Naive thymus-derived CD8-positive, alpha-beta T cell (primary cell): ENCODE measurements at places on chromosomes 3 and 15. TPM values are rescaled to one million over a fixed set of nuclear protein-coding genes. Genes with fewer than 3 reads are reported as not detected.
A peak's percentile ranks its signal among the peaks of the same experiment; 100 is the strongest.

ADAMTS9 gene
- not detected for polyA plus RNA-seq

DNA sequence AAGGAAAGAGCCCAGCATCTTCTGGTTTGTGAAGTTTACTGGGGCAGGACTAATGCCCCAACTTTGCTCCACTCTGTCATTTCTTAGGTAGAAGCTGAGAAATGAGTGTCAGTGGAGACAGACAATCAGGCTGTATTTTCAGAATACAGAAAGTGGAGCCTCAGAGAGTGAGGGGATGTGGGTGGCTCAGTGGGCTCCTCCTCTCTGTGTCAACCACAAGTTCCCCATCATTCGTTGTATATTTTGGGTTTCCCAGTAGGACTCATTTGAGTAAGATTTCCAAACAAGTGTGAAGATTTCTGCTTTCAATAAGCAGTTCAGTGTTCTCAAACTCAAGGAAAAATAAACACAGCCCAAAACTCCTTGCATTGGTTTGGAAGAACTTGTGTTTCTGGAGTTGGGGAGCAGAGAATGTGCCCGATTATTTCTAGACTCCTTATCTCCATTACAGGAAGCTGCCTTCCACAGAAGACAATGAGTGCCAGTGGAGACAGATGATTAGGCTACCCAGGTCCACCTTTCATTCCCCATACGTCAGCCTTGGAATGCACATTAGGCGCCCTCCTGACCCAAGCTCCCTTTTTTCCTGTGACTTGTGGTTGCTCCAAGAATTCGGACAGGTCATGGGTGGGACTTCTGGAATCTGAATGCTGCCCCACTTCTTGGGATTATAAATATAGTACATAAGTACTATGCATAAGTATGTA, 792.1 kb upstream of the LMCD1 start:
- H3K27ac ChIP-seq, result no peak overlapping the region
- no peaks in the 10 kb centered on the region for H3K36me3 ChIP-seq
- DNase-seq, result no peak
- H3K4me3 ChIP-seq, result no peak overlapping the region

PCSK6 gene
- polyA plus RNA-seq, result 1.3 TPM

GRCh38 chr15:94322141-94322540, 90.8 kb downstream of the MCTP2 start:
- no peak overlapping the region for H3K27ac ChIP-seq
- no peak for DNase-seq
- peaks cover 10% of the 10 kb centered on the region for H3K36me3 ChIP-seq
- H3K4me1 ChIP-seq, result peaks cover 3% of the 10 kb centered on the region
- H3K4me3 ChIP-seq, result no peak overlapping the region

DNA sequence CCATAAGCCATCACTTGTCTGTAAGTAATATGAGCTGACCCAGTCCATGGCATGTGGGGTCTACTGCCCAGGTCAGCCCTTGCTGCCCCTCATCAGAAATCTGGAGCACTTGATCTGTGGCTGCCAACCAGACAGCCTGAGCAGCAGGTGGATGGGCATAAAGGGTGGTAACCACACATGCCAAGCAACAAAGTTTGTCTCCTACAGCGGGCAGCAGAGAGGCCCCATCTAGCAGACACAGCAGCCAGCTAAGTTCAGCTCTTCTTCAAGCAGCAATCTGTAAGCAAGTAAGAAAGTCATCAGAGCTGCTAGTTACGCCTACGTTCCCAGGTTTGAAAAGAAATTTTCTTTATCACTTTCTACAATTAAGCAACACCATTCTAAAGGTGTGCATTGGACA, 27.9 kb downstream of the CHCHD4 start:
- H3K27me3 ChIP-seq, result peaks cover 18% of the 10 kb centered on the region
- H3K27ac ChIP-seq, result no peak overlapping the region
- no peaks in the 10 kb centered on the region for H3K4me1 ChIP-seq
- peaks cover 12% of the 10 kb centered on the region for H3K36me3 ChIP-seq
- H3K4me3 ChIP-seq, result no peak overlapping the region

RNF111 gene
- polyA plus RNA-seq, result 14.0 TPM

- H3K36me3 ChIP-seq, result peaks cover 5% of the 10 kb centered on the region
- H3K4me3 ChIP-seq, result no peak overlapping the region
- no peaks in the 10 kb centered on the region for H3K4me1 ChIP-seq
- no peak overlapping the region for H3K27ac ChIP-seq
- peaks cover 15% of the 10 kb centered on the region for H3K27me3 ChIP-seq
These were observed 119.3 kb upstream of the SLC7A14 start for GRCh38 chr3:170705131-170705530.

DNA sequence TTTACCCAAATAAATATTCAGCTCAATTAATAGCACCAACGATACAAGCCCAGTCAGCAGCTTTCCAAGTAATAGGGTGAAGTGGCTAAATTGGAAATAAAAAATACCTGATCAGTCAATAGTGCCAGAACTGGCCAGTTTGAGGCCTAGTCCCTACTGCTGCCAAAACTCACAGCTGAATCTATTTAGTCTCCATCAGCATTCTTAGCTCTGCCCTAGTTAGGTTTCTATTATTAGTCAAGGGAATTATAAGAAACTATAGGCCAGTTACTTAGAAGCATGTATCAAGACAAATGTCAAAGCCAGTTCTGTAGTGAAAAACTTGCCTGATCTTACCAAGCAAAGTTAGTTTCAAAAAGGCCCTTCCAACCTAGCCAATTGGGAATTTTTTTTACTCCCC, 146.2 kb upstream of the ZBTB20 start:
- H3K36me3 ChIP-seq, result peaks cover 7% of the 10 kb centered on the region
- H3K27me3 ChIP-seq, result no peaks in the 10 kb centered on the region
- no peak for DNase-seq
- no peak overlapping the region for H3K27ac ChIP-seq

TMC3 gene
- not detected for polyA plus RNA-seq

DNA sequence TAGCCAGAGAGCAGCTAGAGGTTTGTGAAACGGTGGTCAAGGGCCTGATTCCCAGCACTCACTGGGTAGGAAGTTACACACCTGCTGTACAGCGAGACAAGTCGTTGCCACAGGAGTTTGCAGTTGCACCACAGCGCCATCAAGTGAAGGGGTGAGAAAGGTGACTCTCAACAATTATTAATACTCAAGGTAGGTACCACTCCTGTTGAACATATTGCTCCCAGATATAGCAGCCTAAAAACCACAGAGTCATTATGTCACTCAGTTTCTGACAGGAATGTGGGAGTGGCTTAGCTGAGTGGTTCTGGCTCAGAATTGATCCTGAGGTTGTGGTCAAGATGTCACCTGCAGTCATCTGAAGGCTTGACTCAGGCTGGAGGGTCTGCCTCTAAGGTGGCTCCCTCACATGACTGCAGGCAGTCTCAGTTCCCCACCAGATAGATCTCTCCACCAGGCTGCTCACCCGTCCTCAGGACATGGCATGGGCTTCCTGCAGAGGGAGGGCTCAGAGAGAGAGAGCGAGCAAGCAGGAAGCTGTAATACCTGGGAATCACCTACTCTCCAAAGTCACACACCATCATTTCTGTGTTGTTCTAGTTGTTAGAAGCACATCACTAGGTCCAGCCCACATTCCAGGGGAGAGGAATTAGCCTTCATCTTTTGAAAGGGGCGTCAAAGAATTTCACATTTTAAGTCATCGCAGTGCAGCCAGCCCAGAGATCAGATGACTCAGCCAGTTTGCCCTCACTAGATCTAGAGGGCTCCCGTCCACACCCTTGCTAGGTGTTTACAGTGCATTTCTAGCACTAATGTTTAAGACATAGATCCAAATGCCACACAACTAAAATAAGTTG, 17.0 kb upstream of the ANO10 start:
- no peak overlapping the region for H3K4me3 ChIP-seq
- no peaks in the 10 kb centered on the region for H3K36me3 ChIP-seq
- no peaks in the 10 kb centered on the region for H3K4me1 ChIP-seq

- DNase-seq, result no peak
- H3K27me3 ChIP-seq, result no peaks in the 10 kb centered on the region
- no peak overlapping the region for H3K27ac ChIP-seq
- H3K36me3 ChIP-seq, result peaks cover 6% of the 10 kb centered on the region
- peaks cover 14% of the 10 kb centered on the region for H3K4me1 ChIP-seq
- H3K4me3 ChIP-seq, result no peak overlapping the region
These were observed 137.7 kb downstream of the FNDC3B start for GRCh38 chr3:172177046-172177445.

GABRG3 gene
- polyA plus RNA-seq, result not detected

- peaks cover 13% of the 10 kb centered on the region for H3K4me1 ChIP-seq
- peak overlapping the region; percentile 65 for H3K27ac ChIP-seq
- no peak for DNase-seq
- H3K4me3 ChIP-seq, result peak overlapping the region; percentile 96
These were observed 2.1 kb downstream of the ACVR2B start for GRCh38 chr3:38455639-38456430.

- peaks cover 8% of the 10 kb centered on the region for H3K4me1 ChIP-seq
- H3K36me3 ChIP-seq, result no peaks in the 10 kb centered on the region
- DNase-seq, result no peak
- no peak overlapping the region for H3K27ac ChIP-seq
These were observed 16.0 kb upstream of the MINDY4B start for GRCh38 chr3:150921209-150921608.

DNA sequence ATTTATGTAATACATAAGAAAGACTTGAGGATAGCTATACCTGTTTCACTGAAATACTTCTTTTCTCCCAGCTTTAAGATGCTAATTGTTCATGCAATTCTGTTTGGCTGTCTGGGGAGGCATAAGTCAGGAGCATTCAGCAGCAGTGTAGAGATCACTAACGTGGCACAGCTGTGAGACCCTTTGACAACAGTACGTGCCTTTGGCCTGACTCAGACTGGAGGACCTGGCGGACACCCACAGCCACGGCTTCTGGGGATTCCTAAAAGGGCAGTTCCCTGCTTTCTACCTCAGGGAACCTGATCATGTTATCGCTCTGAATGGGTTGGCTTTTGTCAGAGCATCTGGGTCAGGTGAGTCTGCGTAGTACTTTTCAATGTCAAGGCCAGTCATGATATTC, 295.0 kb upstream of the ICE2 start:
- H3K4me1 ChIP-seq, result no peaks in the 10 kb centered on the region
- no peaks in the 10 kb centered on the region for H3K27me3 ChIP-seq
- H3K4me3 ChIP-seq, result no peak overlapping the region

ZBTB47 gene
- polyA plus RNA-seq, result not detected

GRCh38 chr3:54510506-54510905, 388.2 kb downstream of the CACNA2D3 start:
- H3K27me3 ChIP-seq, result peaks cover 29% of the 10 kb centered on the region
- H3K27ac ChIP-seq, result no peak overlapping the region
- no peaks in the 10 kb centered on the region for H3K36me3 ChIP-seq
- no peak overlapping the region for H3K4me3 ChIP-seq
- DNase-seq, result no peak
- no peaks in the 10 kb centered on the region for H3K4me1 ChIP-seq

GRCh38 chr15:73313861-73314260, 54.9 kb downstream of the HCN4 start:
- no peak for DNase-seq
- no peak overlapping the region for H3K27ac ChIP-seq

- H3K36me3 ChIP-seq, result no peaks in the 10 kb centered on the region
- peaks cover 20% of the 10 kb centered on the region for H3K27me3 ChIP-seq
- DNase-seq, result no peak
- H3K4me1 ChIP-seq, result peaks cover 2% of the 10 kb centered on the region
- no peak overlapping the region for H3K27ac ChIP-seq
These were observed 28.9 kb downstream of the CLEC3B start for GRCh38 chr3:45055032-45055410.

SLC22A13 gene
- polyA plus RNA-seq, result not detected

PPP1R14D gene
- polyA plus RNA-seq, result not detected

DNA sequence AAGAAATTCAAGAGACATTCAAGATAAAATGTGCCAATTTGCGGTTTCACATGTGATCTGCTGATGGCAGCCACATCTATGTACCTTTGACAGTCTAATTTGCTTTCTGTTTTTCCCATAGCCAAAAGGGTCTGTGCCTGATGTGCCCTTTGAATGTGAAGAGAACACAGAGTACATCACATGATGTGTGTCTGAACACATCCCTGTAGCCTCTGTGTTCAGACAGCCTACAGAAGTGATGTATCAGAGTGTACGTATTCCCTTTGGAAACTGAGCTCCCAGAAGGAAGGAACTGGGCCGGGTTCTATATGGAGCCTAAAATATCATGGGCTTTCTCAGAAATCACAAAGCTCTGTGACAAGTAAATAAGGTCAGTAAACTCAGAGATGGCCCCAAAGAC, 52.4 kb downstream of the BOC start:
- no peaks in the 10 kb centered on the region for H3K4me1 ChIP-seq
- no peak for DNase-seq
- H3K27ac ChIP-seq, result no peak overlapping the region
- peaks cover 2% of the 10 kb centered on the region for H3K27me3 ChIP-seq
- no peaks in the 10 kb centered on the region for H3K36me3 ChIP-seq

HGD gene
- not detected for polyA plus RNA-seq

SSR3 gene
- 93.9 TPM for polyA plus RNA-seq

DNA sequence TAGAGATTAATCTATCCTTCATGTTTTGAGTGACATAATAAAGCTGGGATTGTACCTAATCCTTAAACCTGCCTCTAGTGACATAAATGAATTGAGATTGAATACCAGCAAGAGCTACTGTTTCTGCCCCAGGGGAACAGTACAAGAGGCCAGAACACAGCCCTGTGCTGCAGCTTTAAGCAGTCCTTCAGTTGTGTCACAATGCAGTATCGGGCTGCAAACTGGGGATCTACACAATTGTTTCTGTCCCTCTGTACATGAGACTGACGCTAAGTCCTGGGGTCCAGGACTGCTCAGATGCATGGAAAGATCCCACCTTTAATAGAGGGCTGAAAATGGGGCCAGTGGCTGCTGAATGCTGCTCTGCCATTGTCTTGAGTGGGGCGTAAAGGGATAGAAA, 87.5 kb downstream of the MINAR1 start:
- peaks cover 3% of the 10 kb centered on the region for H3K27me3 ChIP-seq
- H3K27ac ChIP-seq, result no peak overlapping the region
- H3K4me1 ChIP-seq, result no peaks in the 10 kb centered on the region
- H3K4me3 ChIP-seq, result no peak overlapping the region
- no peaks in the 10 kb centered on the region for H3K36me3 ChIP-seq

GRCh38 chr3:149377408-149378364, at the start of gene TM4SF1:
TSS of gene TM4SF1 (minus strand) at chr3:149377649. CDS start at chr3:149377547, 102 bp downstream.
- no peak within 1 kb of the TSS for H3K4me3 ChIP-seq
- DNase-seq, result no peak
- H3K36me3 ChIP-seq, result no peaks in the 10 kb centered on the region
- peaks cover 23% of the 10 kb centered on the region for H3K27me3 ChIP-seq

DNA sequence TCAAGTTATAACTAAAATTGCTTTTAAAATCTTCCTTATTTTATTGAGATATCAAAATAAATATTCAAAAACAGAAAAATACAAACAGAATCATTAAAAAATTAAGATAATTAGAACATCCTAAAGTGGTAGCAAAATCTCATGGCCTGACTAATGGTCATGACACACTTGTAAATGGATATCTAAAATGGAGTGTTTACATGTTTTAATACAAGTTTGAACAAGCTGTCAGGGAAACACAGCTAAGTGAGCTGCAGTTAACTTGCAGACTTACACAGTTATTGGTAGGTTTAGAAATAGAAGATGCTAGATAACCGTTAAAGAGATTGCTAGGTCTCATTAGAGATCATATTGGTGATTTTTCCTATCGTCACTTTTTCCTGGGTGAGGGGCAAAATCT, 242.3 kb downstream of the LPP start:
- peaks cover 23% of the 10 kb centered on the region for H3K4me1 ChIP-seq
- no peaks in the 10 kb centered on the region for H3K27me3 ChIP-seq
- peaks cover 2% of the 10 kb centered on the region for H3K36me3 ChIP-seq
- H3K27ac ChIP-seq, result no peak overlapping the region
- DNase-seq, result no peak
